ENCODE measurements at places on chromosomes 16 and 17.

GRCh38 chr16:70630960-70631745 lies 15.2 kb upstream of the IL34 start:
- DNase-seq = no peak

GRCh38 chr16:84062734-84063640 lies 20.4 kb upstream of the SLC38A8 start:
- DNase-seq = peak; percentile 50

DNA sequence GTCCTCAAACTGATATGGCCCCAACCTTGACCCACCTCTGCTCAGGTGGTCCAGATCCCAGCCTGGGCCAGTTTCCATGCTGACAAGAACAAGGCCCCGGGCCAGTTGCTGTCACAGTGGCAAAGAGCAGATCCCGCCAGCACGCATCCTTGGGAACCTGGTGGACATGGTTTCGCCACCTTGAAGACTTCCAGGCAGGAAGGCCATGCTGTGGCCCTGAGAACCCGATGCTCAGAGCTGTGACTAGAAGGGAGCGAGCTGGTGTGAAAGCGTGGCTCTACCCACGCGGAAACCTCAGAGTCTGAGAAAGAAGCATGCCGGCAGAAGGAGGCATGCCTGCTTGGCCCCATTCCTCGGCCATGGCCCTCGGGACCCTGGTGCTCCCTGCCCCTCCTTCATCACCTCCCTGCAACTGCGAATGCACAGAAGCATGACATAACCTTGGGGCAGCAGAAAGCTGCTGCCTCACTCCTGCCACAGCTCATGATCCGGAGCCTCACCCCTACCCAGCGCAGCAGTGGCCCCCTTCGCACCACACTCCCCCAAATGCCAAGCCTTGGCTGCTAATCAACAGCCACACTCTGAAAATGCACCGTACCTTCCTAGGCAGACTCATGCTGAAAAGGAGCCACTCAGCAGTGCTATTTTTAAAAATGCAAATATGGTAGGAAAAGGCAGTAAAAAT lies 33.2 kb downstream of the UBE2O start:
- no peak for DNase-seq

DNA sequence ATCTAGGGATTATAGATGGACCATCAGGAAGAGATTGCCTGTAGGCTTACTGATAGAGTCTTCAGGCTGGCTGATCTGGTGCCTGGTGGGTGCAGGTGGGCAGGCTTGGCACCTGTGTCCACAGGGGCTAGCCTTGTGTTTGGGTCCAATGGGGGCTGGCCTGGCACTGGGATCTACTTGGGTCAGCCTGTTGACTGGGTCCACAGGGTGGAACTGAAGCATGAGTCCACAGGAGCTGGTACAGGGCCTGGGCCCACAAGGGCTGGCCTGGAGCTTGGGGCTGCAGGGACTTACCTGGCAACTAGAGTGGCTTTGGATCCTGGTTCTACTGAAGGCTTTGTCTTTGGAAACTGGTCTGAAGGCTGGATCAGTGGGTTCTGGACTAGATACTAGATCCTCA lies 1217.7 kb downstream of the CDH11 start:
- DNase-seq = no peak

DNA sequence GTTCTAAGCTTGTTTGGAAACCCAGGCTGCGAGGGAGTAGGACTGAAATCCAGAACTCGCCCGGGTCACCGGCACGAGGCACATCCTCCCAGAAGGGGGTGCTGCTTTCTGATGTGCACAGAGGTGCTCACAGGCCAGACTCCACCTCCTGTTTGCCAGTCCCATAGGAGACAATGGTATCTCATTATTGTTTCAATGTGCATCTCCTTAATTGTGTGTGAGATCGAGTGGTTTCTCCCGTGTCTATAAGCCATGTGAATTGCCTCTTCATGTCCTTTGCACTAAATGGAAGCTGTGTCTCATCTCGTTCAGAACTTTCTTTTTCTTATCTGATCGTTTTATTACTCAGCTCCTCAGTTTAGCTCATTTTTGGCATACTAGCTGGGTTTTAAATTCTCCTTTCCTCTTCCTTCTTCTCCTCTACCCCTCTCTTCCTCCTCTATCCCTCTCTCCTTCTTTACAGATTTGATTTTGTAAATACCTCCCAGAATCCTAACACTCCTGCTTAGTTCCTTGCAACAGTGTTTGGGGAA lies 32.1 kb upstream of the PRKCB start:
- peak; percentile 70 for DNase-seq

- DNase-seq = no peak
These were observed 83.2 kb downstream of the C16orf78 start for GRCh38 chr16:49456763-49457162.

DNA sequence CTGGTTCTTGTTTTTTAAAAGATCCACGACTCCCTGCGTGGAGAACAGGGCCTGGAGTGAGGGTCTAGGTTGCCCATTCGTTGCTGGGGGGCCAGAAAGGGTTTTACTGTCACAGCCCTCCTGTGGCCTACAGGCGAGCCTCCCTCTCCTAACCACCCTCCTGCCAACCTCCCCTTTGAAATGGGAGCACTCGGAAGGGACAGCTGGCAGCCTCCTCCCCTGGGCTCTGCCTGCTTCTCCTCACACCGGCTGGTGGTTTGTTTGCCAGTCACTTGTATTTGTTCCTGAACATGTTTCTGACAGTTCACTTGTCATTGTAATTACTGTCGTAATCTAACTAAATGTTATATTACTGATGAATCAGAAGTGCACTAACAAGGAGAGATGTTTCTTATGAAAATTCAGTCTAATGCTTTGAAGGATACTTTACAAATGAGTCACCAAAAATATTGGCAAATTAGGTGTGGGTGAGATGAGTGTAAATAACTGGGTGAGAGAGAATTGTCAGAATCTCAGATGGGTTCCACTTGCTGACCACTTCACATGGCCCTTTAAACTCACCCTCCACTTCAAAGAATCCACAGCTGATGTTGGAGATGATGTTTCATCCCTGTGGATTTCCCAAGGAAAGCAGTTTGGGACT lies 2.7 kb upstream of the SPPL2C start:
- DNase-seq = no peak
